ENCODE measurements at places on chromosomes 3 and 15. TPM values are rescaled to one million over a fixed set of nuclear protein-coding genes. Genes with fewer than 3 reads are reported as not detected.

DNA sequence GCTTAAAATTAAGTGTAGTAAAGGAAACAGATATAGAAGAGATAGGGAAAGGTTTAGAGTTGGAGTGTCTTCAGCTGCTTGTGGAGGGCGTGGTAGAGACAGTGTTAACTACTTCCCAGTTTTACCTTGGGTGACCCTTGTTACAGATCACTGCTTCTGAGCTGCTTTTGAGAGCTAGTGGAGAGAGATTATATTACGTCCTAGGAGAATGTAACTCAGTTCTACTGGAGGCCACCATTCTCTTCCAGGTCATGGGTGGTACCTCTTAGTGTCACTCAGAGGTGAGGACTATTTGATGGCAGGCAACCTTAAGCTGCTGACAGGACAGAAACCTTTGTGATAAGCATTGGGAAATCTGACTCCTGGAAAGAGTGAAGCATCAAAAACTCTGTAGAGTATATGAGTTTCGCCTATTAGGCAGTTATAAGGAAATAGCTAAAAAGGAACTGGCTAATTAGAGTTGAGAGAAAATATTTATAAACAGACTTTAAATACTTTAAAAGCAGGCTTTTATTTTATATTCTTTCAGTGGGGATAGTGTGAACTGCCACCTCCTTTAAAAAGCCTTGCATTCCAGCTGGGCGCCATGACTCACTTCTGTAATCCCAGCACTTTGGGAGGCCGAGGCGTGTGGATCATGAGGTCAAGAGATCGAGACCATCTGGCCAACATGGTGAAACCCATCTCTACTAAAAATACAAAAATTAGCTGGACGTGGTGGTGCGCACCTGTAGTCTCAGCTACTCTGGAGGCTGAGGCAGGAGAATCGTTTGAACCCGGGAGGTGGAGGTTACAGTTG lies 106.5 kb downstream of the ZNF609 start:
- DNase-seq, result no peak

Gene SERINC4
- 0.82 TPM for total RNA-seq

- no peak for DNase-seq
Observed at GRCh38 chr15:59366333-59367021, 6.2 kb downstream of the MYO1E start.

GRCh38 chr3:72652395-72652794 lies 195.8 kb downstream of the SHQ1 start:
- DNase-seq, result no peak

Gene ZBBX
- not detected for total RNA-seq

DNA sequence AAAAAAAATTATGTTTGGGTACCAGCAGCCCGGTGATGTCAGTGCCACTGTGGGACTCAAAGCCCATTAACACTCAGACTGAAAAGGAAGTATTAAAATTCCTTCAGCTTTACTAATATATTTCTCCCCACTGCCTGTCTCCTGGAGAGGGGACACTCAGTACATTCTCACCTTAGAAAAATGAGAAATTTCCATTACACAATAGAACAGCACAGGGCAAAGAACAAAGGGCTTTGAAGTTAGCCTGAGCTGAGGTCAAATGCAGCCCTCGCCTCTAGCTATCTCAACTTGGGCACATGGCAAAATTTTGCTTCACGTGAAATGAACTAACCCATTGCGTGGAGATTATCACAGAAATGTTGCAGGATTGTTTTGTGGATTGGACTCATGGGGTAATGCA lies 80.8 kb downstream of the RARB start:
- DNase-seq, result no peak
